ENCODE measurements at places on chromosomes 6 and 20. TPM values are rescaled to one million over a fixed set of nuclear protein-coding genes. Genes with fewer than 3 reads are reported as not detected.

The FOXP4 gene
- 2.3 TPM for total RNA-seq

The BNIP5 gene
- total RNA-seq: not detected

The LY6G5B gene
- 0.43 TPM for total RNA-seq

The PSORS1C1 gene
- total RNA-seq: 1.7 TPM

The ISM1 gene
- not detected for total RNA-seq

The ARMC12 gene
- 0.64 TPM for total RNA-seq

The TGM2 gene
- 67.5 TPM for total RNA-seq

Data from tracheal epithelial cell (primary cell).